WERI-Rb-1 (cell line): ENCODE measurements at places on chromosomes 7 and 10.

GRCh38 chr10:124328477-124329220 is 90.1 kb downstream of the OAT start:
- DNase-seq: no peak

DNA sequence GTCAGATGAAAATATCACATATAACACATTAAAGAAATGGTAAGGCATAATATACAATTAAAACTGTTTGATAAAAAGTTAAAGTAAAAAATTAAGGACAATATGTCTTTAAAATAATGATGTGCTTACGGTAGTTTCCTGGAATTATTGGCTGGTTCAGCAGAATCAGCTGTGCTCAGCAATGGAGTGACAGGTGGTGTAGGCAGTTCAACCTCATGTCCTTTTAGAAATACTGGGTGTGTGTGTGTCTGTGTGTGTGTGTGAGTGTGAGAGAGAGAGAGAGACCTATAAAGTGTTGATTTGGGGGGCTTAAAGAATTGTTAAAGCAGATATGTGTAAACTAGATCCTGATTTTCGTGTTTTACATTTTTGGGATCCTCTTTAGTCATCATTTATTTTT is 141.2 kb downstream of the ADAM22 start:
- DNase-seq: no peak

DNA sequence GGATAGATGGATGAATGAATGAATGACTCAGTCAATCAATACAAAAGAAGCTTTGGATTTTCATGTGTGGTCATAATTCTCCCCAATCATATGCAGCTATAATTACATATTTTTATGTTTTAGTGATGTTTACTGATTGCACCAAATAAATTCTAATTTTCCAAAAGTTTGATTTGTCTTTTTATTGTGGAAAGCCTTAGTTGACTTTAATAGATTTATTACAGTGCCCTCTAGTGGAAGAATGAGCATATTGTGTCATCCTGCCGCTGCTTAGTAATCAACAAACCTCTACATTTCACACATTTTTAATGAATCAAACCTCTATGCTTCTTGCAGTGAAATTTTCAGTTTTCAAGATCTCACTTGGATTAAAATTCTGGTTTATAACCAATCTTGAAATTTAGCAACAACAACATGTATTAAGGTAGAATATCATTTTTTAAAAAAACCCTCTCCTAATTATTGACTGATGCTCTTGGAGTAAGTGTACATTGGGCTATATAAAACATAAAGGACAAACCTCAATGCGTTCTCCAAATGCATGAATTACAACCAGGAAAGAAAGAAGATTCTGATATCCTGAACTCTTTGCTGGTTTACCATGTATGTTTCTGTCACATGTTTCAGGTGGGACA is 55.6 kb upstream of the PNLIP start:
- no peak for DNase-seq

DNA sequence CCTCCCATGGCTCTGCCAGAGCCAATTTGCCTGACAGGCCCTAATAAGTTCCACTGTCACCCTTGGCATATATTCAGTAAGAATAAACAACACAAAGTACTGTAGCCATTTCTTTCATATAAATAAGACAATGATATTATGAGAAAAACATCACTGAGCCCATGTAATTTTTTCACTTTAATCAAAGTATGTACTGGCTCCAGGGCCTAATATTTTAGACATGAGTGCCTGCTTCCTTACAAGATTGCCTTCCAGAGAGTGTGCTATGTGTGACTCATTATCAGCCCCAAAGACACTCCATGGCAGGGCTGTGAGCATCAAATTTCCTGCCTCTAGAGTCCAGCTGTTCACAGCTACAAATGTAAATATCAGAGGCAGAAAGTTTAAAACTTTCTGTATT is 297.6 kb downstream of the LHFPL3 start:
- DNase-seq: no peak

DNA sequence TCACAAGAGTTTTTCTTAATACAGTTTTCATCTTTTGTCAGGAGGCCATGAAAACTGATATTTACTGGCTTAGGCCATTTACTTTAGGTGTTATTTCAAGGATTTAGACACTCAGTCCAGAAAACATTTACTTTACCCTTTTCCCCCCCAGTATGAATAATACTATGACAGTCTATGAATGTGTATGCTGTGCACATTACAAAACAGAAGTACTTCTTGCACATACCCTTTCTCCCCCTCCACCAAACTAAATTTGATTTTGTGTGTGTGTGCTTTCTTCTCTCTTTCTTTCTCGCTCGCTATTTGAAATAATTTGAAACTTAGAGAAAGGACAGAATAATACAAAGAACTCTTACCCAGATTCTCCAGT is 41.3 kb downstream of the RBM33 start:
- DNase-seq: no peak

DNA sequence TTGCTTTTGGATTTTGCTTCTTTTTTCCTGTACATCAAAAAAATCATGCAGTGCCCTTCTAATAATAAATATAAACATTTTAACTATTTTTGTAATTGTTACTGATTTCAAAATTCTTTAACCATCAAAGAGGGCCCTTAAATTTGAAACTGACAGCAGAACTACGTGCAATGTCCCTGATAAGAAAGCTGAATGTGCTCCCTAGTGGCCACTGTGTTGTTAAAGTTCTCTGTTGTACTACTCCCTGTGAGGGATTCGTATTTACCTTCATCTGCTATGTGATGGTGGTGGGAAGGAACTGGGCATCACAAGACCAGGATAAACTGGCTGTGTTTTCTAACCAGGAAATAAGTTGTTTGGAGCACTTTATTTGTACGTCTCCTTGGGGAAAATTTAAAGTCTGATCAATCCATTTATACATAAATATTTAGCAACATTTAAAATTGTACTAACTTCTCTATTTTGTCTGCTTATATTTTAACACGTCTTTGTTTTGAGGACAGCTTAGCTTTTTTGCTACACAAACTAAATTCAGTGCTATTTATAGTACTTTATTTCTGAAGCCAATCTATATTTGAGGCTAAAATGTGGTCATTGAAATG is 322.4 kb downstream of the HGF start:
- DNase-seq: peak; percentile 30

DNA sequence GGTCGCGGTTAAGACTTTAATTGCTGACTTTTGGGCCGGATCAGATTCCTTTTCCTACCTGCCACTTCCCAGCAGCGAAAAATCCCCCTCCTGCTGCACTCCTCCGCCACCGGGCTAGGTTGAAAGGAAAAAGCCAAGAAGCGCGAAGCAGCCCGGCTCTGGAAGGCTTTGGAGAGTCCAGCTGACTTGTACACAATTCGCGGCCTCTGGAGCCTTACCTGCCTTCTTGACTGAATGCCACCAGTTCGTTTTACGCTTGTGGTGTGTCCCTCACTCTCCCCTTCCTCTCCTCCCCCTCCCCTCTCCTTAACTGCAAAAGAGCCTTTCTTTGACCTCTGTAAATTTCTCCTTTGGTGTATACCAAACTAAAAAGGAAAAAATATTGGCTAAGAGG is 2.7 kb upstream of the FEZF1 start:
- peak; percentile 58 for DNase-seq

- no peak for DNase-seq
Observed at GRCh38 chr10:97190450-97190849, 4.7 kb upstream of the SLIT1 start.

DNA sequence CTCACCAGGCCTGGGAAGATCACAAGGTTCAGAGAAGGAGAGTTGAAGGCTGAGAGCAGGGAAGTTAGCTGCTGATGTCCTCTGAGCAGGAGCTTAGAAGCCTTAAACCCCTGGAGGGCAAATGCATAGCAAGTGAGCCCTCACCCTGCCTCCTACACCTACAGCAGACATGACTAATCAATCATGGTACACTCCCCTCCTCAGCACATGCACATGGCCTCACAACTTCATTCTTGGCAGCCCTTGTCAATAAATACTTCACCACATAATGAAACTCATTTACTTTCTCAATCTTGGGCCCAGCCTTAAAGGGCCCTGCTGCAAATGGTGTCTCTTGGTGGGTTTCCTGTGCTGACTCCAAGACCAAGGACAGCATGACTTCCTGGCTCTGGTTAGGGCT is 12.9 kb downstream of the MMRN2 start:
- no peak for DNase-seq

GRCh38 chr7:75662579-75663301 is 76.0 kb downstream of the HIP1 start:
- DNase-seq: no peak

GRCh38 chr7:123417580-123417979 is 116.8 kb downstream of the IQUB start:
- no peak for DNase-seq

- DNase-seq: peak; percentile 86
Observed at GRCh38 chr10:101843032-101844021, at the start of gene KCNIP2. TSS of gene KCNIP2 (minus strand) at chr10:101843800. CDS start at chr10:101843568, 232 bp downstream.

- no peak for DNase-seq
Observed at GRCh38 chr7:105802604-105803428, 73.6 kb downstream of the ATXN7L1 start.

- no peak for DNase-seq
Observed at GRCh38 chr7:55099821-55100543, 81.2 kb downstream of the EGFR start.

- DNase-seq: no peak
Observed at GRCh38 chr10:11683529-11684320, 58.5 kb upstream of the ECHDC3 start.

DNA sequence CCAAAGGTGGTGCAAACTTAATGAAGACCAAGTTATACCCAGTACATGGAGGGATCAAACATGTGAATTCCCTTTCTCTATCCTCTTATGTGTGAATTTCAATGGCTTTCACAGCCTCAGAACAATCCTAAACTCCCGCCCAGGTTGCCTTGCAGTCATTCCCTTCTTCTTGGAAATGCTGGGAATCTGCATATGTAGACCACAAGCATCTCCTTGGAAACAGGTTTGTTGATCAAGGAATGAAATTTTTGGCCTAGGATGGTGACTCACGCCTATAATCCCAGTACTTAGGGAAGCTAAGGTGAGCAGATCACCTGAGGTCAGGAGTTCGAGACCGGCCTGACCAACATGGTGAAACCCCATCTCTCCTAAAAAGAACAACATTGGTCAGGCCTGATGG is 77.8 kb upstream of the ABI1 start:
- DNase-seq: no peak

DNA sequence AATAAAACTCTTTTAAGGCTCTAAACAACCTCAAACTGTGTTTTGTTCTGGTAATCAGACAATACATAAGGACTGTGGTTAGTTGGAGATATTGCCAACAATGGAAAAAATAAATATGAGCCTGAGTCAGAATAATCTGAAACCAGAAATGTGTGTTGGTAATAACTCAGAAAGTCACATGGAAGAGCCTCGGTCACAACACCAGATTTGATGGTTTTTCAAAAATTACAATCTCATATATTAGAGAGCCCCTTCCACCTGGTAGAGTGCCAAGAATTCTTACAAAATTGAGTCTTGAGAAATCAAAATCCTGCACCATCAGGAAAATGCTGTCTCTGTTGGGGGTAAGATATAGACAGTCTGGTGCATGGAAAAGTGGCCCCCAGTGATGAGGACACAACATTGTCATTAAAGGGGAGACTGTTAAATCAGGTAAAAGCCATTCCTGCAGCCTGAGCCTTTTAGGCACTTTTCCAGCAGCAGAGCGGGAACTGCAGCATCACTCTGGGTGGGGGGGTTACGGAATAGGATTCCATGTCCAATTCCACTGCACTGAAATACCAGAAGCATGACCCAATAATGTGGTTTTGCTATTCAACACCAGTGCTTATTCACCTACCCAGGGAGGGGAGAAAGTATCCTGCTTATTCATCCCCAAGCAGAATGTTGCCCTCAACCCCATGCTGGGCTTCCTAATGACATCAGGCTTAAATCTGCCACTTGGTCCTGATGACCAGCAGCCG is 9.5 kb upstream of the ADAM12 start:
- DNase-seq: no peak
